Dermis blood vessel endothelial cell (primary cell): ENCODE measurements at places on chromosomes 7 and 10. TPM values are rescaled to one million over a fixed set of nuclear protein-coding genes. Genes with fewer than 3 reads are reported as not detected.

Gene GRB10
- 223 and 285 TPM in 2 replicates for total RNA-seq

DNA sequence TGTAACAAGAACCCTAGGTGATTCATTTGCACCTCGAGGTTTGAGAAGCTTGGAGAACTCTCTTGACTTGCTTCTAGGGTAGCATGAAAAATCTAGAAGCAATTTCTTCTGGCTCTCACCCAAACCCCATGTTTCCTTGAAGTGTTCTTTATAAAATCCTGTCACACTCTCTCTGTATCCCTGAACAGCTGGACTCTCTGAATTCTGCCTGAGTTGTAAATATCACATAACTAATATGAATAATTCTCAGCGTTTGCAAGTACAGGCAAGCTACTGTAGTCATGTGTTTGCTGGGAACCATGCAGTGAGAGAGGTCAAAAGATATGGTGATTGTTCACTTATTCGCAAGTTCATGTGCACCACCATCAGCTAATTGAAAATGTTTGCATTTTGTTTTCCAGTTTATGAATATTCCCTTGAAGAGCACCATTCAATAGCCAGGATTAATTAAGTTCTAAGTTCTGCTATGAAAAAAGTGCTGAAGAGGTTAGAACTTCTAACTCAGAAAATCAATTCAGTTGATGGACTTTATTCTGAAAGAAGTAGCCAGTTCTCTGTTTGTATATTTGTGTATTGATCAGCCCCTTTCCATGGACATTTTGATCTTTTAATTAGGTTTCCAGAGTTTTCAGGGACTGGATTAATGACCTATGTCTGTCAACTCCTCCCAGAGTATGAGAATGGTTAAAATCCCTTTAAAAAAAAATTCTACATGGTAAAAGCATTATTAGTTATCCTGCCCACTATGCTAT is 243.0 kb downstream of the PLXDC2 start:
- DNase-seq = no peak

Gene CFAP46
- 0.19 and 0.85 TPM in 2 replicates for total RNA-seq

DNA sequence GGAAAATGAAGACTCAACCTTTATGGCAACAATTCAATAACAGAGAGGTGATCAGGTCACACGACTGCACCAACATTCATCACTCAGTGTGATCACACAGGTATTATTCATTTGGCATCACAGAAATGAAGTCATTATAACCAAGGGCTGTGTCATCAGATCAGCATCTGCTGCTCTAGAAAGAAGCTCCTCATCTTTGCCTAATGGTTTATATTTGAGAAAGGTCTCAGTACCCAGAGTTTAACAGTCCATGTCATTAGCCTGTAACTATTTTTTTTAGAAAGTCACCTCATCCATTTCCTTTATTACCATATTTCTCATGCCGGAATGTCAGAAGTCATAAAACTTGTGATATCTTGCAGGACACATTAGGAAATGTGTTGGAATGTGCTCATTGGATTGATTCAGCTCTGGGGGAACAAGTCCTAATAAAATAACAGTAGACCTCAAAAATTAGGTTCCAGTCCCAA is 45.1 kb upstream of the PRKG1 start:
- DNase-seq = no peak

Gene LRRC18
- not detected in 2 replicates for total RNA-seq

Gene NRP1
- total RNA-seq = 178 and 209 TPM in 2 replicates
